ENCODE measurements at places on chromosomes 4 and X.

- DNase-seq = no peak
Observed at GRCh38 chr4:150070464-150071170, 7.6 kb upstream of the DCLK2 start.

- no peak for DNase-seq
Observed at GRCh38 chrX:153469811-153470410, 465 bp downstream of the HAUS7 start.

DNA sequence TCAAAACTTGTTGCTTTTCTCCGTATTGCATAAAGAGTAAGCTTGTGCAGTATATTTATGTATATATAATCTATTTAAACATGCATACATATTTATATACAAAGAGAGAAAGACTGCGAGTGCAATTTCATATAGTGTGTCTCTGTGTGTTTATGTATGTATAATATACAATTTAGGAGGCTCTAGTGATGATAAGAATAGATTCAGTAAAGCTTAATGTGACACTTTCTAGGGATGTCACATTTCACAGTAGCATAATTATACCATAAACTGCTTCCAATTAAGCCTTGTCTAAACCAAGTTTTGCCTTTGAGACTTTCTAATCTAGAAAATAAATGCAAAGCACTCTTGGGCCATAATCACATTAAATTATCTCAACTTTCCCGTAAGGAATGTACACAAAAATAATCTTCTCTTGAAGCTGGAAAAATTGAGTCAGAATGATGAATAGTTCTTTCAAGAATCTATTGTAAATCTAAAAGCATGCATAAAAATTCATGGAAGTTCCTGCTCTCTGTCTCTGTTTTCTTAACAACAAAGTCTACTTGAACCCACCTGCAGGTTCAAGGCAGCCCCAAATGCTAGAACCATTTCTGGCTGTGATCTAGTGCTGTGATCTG is 114.1 kb upstream of the NPY2R start:
- no peak for DNase-seq

- no peak for DNase-seq
Observed at GRCh38 chrX:123731987-123732669, 724 bp downstream of the THOC2 start.

GRCh38 chrX:123013141-123013540 is 170.9 kb upstream of the GRIA3 start:
- DNase-seq = no peak

- DNase-seq = no peak
Observed at GRCh38 chr4:2058264-2059045, 672 bp upstream of the NAT8L start.

- no peak for DNase-seq
Observed at GRCh38 chr4:40924096-40924792, 174.5 kb downstream of the NSUN7 start.

- DNase-seq = no peak
Observed at GRCh38 chrX:31181377-31182000, 109.6 kb upstream of the FTHL17 start.

DNA sequence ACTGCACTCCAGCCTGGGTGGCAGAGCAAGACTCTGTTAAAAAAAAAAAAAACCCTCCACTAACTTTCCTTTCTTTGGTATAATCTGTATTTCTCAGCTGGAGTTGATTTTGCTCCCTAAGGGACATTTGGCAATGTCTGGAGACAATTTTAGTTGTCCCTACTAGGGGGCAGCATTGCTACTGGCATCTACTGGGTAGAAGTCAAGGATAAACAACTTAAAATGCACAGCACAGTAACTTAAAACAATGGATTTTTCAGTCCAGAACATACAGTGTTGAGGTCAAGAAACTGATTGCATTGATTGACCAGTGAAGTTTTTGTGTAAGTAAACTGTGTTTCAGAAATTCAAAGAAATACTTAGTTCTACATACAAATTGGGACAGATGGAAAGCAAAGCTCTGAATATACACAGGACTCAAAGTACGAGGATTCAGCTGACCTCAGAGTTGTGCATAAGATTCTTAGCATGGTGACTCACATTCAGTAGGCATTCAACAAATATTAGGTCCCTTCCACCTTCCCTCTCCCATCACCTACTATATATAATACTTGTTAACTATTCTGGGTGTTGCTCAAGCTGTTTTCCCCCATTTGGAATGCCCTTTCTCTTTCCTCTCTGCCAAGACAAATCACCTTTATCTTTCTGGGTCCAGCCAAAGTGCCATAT is 8.8 kb downstream of the DDX53 start:
- no peak for DNase-seq

- no peak for DNase-seq
Observed at GRCh38 chrX:12906046-12906761, at the start of gene TLR8. Gene TLR8 (plus strand): TSS chrX:12906620. CDS start chrX:12906707, 87 bp downstream.

DNA sequence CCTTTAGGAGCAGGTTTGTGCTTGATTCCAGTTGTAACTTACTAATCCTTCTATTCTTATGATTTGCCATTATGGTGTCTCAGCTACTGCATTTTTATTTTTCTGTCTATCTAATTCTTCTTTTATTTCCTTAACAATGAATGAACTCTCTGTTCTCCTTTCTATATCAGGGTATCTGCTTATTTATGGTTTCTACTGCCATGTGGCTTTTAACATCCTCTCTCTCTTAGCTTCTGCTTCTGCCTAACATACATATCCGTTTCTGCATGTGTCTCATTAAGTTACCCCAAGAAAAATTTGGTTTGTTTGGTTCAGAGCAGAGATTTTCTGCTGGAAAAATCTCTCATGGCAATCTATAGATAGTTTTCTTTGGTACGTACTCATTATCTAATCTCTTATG is 614.4 kb downstream of the RPA4 start:
- no peak for DNase-seq

GRCh38 chrX:153681175-153681574 is 6.6 kb upstream of the SLC6A8 start:
- no peak for DNase-seq

DNA sequence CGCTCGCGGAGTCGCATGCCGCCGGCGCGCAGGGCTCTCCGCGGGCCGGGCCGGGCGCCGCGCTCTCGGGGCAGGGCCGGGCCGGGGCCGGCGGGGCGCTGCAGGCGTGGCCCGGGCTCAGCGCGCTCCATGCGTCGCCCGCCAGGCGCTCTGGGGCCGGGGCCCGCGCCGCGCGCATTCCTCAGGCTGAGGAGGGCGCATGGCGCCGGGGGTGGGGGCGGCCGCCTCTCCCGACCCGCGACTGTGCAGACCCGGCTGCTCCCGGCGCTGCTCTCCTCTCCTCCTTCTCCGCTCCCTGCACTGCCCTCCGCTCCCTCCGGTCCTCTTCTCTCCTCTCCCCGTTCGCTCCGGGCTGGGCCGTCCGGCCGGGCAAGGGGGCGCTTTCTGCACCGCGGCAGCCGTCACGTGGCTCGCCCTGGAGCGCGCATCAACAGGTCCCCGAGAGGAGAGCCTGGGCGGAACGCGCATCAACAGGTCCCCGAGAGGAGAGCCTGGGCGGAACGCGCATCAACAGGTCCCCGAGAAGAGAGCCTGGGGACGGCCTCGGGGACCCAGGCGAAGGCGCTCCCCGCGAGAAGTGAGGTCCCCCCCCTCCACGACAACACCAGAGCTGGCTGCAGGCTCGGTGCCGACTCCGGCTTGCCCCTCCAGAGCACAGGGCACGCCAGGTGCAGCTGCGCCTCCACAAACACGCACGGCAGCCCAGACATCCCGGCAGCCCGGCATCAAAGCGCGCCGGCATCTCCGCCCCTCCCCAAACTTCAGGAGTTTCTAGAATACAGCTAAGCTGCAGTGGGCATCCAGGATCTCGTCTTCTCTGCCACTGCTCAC is 12.9 kb downstream of the PPP2R3B start:
- DNase-seq = no peak

GRCh38 chrX:21382715-21383114 is 8.5 kb downstream of the CNKSR2 start:
- no peak for DNase-seq

- DNase-seq = no peak
Observed at GRCh38 chr4:173547889-173548288, 17.9 kb upstream of the HAND2 start.

DNA sequence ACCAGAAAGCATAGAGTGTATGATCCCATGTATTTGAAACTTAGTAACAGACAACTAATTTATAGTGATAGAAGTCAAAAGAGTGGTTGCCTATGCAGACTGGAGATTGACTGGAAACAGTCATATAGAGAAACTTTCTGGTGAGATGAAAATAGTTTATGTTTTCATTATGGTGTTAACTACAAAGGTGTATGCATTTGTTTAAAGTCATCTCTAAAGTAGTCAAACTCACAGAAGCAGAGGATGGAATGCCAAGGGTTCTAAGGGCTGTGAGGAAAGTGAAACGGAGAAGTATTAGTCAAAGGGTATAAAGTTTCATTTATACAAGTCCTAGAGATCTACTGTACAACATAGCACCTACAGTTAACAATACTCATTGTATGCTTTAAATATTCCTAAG is 45.8 kb downstream of the ENOX2 start:
- DNase-seq = no peak

- DNase-seq = no peak
Observed at GRCh38 chr4:102809190-102809589, 18.2 kb downstream of the UBE2D3 start.

- DNase-seq = no peak
Observed at GRCh38 chr4:154658680-154659405, 46.4 kb upstream of the FGG start.

DNA sequence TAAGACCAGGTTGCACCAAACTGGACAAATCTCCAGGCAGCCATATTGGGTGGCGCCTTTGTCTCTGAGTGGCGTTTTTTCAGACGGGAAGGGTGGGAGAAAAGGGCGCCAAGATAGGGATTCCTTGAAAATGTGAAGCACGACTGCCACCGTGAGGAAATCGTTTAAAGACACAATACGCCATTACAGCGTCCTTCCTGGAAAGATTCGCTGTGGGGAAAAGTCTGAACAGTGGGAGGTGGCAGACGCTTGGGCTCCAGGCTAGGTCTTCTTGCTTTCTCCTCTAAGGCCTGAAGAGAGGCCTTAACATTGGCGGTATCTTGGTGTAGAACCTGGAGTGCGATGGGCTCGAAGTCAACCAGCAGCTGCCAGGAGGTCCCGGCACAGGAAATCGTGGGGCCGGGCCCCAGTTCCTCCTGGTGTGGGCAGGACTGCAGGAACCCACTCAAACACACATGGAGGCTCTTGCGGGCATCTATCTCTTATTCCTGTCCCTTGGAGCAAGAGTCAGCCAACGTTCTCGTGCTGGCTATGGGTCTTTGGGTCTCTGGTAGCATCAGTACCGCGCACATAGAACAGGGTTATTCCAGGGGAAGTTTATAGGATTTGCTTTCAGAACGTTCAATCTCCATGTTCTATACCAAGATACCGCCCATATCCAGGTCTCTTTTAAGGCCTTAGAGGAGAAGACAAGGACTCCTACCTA is 208.8 kb downstream of the OR13H1 start:
- no peak for DNase-seq
